Stomach (tissue), 19 donors: ENCODE measurements at places on chromosomes 5 and 9. TPM values are rescaled to one million over a fixed set of nuclear protein-coding genes. Genes with fewer than 3 reads are reported as not detected.

Gene SLC36A2
- not detected for total RNA-seq

Gene SPOCK1
- total RNA-seq: 15.6 TPM

Gene HTR1A
- not detected for total RNA-seq

Gene EGFLAM
- total RNA-seq: not detected

Gene FAM78A
- total RNA-seq: 3.5 TPM

Gene COL15A1
- 26.3 TPM for total RNA-seq

Gene ZNF879
- 18.7 TPM for total RNA-seq

Gene SMC2
- total RNA-seq: 5.3 TPM

Gene DNAI1
- total RNA-seq: not detected

Gene MSX2
- total RNA-seq: 6.5 TPM

Gene PCA3
- total RNA-seq: not detected

Gene DOLPP1
- total RNA-seq: 17.4 TPM

Gene FGF1
- not detected for total RNA-seq

Gene COL27A1
- total RNA-seq: 2.9 TPM

Gene PTPRD
- 1.7 TPM for total RNA-seq

Gene ERAP2
- total RNA-seq: 16.7 TPM

Gene LURAP1L
- total RNA-seq: 30.4 TPM

Gene NKD2
- total RNA-seq: 13.6 TPM

Gene SPINK1
- total RNA-seq: 1,996 TPM

Gene STC2
- not detected for total RNA-seq

Gene PCDHA9
- not detected for total RNA-seq

Gene CCNB1
- total RNA-seq: 31.3 TPM

Gene DAB2
- total RNA-seq: 43.0 TPM

Gene SPACA9
- not detected for total RNA-seq

Gene ANAPC2
- total RNA-seq: 42.9 TPM

Gene NR4A3
- 2.6 TPM for total RNA-seq

Gene SERINC5
- total RNA-seq: 49.2 TPM

Gene AJM1
- total RNA-seq: 37.4 TPM

Gene SLC9A3
- 14.1 TPM for total RNA-seq

Gene ENTREP1
- total RNA-seq: 7.6 TPM

Gene FOXD4
- total RNA-seq: not detected

Gene CCNI2
- total RNA-seq: not detected

Gene PCDHGC5
- not detected for total RNA-seq

Gene NINJ1
- 121 TPM for total RNA-seq

Gene ASPN
- 0.29 TPM for total RNA-seq

Gene GABRA1
- total RNA-seq: not detected

Gene SEMA6A
- total RNA-seq: 37.5 TPM

Gene PRSS3
- total RNA-seq: 91.2 TPM

Gene OR1Q1
- total RNA-seq: not detected
